ENCODE measurements at places on chromosomes 1 and 21.

GRCh38 chr1:229508823-229509337 lies 739 bp upstream of the NUP133 start:
- DNase-seq = no peak

DNA sequence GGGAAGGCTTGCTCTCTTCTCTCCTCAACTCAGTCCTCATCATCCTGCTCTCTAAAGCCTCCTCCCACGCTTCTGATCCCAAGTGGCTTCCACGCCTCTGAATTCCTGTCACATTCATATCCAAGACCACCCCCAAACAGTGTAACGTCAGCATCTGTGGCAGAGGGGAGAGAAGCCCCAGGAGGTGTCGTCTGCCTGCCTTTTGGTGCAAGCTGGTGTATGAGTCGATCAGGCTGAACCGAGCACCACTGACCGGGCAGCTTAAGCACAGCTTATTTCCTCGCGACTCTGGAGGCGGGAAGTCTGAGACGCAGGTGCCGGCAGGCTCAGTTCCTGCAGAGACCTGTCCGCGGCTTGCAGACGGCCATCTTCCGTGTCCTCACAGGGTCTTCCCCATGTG lies 123.8 kb upstream of the RAB4A start:
- DNase-seq = no peak

- no peak for DNase-seq
These were observed 42.6 kb downstream of the AHDC1 start for GRCh38 chr1:27561124-27561899.

GRCh38 chr1:1325288-1326074 lies 879 bp downstream of the CPTP start:
- no peak for DNase-seq

- DNase-seq = no peak
These were observed 248.3 kb upstream of the CAMK1G start for GRCh38 chr1:209335178-209335577.

DNA sequence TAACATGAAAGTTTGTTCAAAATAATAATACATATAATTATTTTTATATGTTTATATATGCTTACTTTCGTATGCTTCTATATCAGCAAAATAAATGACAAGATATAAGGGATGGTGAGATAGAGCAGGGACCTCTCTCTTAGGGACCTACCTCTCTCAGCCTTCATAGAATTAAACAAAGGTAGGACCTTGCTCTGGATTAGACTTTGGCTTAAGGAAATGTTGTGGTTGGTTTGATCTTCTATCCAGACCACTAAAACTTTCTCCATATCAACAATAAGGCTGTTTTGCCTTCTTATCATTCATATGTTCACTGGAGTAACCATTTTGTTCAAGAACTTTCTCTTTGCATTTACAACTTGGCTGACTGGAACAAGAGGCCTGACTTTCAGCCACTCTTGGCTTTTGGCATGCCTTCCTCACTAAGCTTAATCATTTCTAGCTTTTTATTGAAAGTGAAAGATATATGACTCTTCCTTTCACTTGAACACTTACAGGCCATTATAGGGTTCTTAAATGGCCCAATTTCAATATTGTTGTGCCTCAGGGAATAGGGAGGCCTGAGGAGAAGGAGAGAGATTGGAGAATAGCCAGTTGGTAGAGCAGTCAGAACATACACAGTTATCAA lies 14.4 kb downstream of the FRRS1 start:
- no peak for DNase-seq

DNA sequence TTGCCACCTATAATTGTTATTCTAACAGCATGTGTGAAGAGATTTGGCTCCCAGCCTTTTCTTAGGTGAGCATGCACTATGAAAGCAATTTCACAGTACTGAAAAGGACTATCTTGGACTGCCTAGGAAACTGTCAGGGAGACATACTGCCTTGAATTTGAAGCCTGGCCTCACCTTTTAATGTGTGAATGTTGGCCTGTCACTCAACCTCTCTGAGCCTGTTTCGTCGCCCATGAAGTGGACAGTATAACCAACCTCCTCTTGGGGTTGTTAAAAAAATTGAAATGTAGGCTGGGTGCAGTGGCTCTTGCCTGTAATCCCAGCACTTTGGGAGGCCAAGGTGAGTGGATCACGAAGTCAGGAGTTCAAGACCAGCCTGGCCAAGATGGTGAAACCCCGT lies 20.4 kb upstream of the POU2F1 start:
- DNase-seq = no peak

- DNase-seq = peak; percentile 75
These were observed at the start of the genes PLA2G2C and UBXN10 for GRCh38 chr1:20185834-20186782. Gene PLA2G2C, minus strand, starts transcription at chr1:20186518. Its CDS starts 9,155 bp downstream, at chr1:20177363. Gene UBXN10, plus strand, starts transcription at chr1:20186096. Its CDS starts 4,466 bp downstream, at chr1:20190562.

DNA sequence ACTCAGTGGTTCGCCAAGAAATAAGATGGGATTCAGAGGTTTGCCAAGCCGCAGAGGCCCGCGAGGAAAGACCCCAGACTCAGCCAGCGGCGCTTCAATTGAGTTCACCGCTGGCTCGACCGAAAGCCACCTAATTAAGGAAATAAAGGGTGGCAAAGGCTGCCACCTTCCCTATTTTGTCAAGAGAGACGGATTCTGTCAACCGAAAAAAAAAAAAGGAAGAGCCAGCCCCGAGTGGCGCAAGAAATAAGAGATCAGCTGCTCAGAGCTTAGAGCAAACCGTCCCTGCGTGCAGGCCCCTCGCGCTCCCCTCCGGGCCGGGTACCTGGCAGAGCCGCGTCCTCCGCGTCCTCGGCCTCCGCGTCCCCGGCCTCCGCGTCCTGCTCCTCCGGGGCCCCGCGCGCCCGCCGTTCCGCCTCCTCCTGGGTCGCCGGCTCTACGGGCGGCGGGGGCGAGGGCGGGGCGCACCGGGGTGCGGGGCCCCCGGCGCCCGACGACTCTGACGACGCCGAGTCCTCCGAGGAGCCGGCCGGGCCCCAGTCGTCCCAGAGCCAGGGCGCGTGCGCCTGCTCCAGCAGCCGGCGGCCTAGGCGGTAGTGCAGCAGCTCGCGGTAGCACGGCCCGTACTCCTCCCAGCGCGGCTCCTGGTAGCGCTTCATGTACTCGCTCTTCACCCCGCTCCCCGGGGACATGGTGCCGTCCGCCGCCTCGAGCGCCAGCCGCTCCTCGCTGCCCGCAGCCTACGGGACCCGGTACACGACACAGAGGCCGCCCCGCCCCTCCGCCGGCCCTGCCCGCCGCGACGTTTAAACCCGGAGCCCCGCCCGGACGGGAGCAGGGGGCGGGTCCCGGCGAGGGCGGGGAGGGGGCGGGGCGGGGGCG lies 832 bp downstream of the CCSAP start:
- DNase-seq = peak; percentile 80

- DNase-seq = peak; percentile 21
These were observed 43.8 kb downstream of the CD53 start for GRCh38 chr1:110916669-110917306.

DNA sequence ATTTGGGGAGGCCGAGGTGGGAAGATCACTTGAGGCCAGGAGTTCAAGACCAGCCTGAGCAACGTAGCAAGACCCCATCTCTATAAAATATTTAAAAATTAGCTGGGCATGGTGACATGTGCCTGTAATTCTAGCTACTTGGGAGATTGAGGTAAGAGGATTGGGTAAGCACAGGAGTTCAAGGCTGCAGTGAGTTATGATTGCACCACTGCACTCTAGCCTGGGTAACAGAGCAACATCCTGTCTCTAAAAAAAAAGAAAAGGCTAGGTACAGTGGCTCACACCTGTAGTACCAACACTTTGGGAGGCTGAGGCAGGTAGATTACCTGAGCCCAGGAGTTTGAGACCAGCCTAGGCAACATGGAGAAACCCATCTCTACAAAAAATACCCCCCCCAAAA lies 35.7 kb upstream of the RCC1 start:
- no peak for DNase-seq

GRCh38 chr1:236010443-236010842 lies 54.4 kb downstream of the NID1 start:
- DNase-seq = no peak

GRCh38 chr1:41765152-41765551 lies 153.6 kb downstream of the HIVEP3 start:
- no peak for DNase-seq

DNA sequence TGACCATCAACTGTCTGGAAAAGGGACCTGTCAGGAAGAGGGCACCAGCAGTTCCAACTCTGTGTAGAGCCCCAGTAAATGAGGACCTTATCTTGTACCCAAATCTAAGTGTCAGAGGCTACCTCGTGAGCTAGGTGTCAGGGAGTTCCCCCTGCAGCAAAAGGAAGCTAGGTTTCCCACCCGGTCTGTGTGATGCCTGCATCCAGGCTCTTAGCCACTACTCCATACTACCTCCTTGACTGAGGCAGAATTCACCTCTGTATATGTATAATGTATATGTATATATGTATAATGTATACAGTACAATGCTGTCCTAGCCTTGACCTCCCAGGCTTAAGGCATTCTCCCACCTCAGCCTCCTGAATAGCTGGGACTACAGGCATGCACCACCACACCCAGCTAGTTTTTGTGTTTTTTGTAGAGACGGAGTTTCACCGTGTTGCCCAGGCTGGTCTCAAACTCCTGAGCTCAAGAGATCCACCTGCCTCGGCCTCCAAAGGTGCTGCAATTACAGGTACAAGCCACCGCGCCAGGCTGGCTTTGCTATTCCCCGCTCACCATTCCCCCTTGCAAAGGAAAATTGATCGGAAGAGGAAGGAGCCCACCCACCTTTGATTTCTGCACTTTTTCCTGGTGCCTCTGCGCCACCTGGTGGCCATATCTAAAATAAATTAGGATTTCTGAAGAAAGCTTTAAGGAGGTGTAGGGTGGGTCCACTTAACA lies 15.7 kb upstream of the LUZP1 start:
- DNase-seq = peak; percentile 14

DNA sequence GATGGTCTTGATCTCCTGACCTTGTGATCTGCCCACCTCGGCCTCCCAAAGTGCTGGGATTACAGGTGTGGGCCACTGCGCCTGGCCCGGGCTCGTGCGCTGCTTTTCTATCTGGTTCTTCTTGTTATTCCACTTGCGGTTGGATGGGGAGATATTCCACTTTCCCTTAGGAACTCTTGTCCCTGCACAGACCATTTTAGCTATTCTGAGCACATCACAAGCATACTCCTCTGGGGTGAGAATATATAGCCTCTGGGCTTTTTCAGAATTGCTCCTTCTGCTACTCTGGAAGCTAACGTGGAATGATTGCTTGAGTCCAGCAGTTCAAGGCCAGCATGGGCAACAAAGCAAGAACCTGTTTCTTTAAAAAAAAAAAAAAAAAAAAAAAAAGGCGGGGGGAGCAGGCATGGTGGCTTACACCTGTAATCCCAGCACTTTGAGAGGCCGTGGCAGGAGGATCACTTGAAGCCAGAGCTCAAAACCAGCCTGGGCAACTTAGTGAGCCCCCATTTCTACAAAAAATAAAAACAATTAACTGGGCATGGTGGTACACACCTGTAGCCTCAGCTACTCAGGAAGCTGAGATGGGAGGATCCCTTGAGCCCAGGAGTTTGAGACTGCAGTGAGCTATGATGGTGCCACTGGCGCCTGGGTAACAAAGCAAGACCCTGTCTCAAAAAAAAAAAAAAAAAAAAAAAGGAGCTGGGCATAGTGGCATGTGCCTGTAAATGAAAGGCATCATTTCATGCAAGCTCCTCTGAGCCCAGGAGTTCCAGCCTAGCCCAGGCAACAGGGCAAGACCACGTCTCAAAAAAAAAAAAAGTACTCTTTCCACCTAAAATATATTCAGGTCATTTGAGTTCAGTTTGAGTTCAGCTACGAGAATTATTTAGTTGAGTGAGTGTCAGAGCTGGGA lies 11.8 kb upstream of the PGD start:
- no peak for DNase-seq

DNA sequence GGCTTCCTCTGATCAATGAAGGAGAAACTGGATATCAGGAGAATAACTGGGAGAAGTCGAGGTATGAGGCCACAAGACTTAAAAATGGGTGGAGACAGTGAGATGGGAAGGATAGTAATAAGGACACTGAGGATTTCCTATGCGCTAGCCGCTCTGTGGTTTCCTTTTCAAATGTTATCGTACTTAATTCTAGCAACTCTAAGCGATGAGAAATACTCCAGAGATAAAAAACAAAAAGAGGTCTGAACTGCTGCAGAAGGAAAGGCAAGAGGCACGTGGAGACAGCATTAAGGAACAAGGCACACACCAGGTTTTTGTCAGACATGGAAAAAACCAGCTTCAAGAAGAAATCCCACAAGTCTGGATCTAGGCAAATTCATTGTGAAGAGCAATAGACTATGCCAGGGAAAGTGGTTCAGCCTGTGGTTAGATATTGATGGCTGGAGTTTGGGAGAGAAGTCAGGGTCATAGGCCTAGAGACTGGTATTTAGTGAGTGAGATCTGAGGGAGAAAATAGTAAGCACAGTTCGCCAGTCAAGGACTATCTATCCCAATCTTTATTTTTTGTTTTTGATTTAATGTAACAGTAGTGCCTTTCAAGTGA lies 5.3 kb downstream of the CLCA2 start:
- no peak for DNase-seq

DNA sequence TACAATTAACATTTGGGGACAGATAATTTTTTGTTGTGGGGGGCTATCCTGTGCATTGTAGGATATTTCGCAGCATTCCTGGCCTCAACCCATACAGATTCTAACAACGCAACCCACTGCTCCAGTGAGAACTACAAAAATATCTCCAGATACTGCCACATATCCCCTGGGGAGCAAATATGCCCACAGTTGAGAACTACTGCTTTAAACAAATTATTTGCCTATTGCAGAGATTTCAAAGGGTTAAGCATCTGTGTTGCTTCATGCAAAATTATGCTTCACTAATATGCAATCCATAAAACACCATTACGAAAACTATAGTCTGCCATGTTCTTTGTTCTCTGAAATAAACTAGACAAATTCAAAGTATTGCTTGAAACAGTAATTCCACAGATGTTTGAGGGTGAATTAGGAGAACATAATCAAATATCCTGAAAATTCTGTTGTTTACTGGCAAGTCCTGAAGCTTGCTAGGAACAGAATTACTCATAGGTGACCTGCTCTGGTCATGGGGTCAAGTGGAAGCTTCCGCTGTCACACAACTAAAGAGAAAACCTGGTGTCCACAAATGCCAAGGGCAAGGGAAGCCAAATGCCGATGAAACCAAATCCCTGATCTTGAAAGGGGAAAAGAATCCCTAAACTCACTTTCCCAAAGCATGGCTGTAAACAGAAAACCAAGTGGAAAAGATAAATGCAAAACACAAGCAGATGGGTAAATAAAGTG lies 149.4 kb downstream of the RERE start:
- no peak for DNase-seq

DNA sequence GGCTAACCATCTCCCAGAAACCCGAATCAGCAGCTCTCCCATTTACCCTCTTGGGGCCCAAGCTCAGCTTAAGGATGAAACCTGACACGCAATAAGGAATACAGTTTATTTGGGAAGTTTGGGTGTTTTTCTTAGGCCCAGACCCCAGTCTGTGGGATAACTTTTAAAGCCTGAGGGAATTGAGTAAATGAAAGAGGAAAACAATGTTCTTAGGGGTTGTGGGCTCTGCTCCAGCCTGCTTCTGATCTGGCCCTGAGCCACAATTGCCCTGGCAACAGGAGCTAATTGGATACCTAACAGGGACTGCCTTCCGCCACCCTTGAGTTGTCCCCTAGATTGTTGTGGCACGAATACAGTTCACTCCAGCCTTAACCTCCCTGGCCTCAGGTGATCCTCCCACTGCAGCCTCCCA lies 20.1 kb downstream of the DYRK3 start:
- no peak for DNase-seq

GRCh38 chr1:2472109-2472508 lies 4.0 kb upstream of the PLCH2 start:
- DNase-seq = no peak

GRCh38 chr1:174795806-174796205 lies 203.9 kb upstream of the CACYBP start:
- DNase-seq = no peak

Measured in activated naive CD4-positive, alpha-beta T cell treated with Interleukin-2 at 50 U/mL for 16 hours (primary cell).